ENCODE measurements at places on chromosomes 12 and 14.

DNA sequence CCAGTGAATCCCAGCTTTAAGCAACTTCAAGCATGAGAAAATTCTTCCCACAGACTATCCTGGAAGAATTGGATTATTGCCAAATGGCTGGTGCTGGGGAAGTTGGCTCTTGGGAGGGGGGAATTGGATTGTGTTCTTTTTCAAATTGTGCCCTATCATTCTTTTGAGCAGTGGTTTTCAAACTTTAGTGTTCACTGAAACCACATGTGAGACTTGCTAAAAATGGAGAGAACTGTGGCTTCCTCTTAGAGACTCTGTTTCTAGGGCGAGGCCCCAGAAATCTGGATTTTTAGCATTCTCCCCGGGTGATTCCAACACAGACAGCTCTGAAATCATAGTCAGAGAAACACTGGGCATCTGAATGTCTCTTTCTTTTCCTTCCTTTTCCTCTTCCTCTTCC, 14.3 kb upstream of the OTUB2 start:
- DNase-seq = peak; percentile 40

- DNase-seq = no peak
These were observed 115.9 kb downstream of the MED13L start for GRCh38 chr12:116161588-116161987.

DNA sequence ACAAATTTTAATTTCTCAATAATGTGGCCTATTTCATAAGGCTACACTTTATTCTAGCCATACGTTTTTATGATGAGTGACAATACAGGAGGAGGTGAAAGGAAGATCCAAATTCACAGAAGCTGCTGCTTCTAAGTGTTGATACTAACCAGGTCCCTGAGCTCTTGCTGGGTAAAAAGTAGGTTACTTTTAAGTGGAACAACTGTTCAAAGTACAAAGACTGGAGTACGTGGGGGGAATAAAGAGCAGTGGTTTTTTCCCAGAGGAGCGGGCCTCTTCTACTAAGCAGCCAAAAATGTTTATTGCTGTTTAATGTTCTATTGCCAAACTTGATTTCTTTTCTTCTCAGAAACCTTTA, 301.8 kb downstream of the AEBP2 start:
- no peak for DNase-seq

- no peak for DNase-seq
These were observed 15.8 kb downstream of the DAAM1 start for GRCh38 chr14:59204305-59204704.

DNA sequence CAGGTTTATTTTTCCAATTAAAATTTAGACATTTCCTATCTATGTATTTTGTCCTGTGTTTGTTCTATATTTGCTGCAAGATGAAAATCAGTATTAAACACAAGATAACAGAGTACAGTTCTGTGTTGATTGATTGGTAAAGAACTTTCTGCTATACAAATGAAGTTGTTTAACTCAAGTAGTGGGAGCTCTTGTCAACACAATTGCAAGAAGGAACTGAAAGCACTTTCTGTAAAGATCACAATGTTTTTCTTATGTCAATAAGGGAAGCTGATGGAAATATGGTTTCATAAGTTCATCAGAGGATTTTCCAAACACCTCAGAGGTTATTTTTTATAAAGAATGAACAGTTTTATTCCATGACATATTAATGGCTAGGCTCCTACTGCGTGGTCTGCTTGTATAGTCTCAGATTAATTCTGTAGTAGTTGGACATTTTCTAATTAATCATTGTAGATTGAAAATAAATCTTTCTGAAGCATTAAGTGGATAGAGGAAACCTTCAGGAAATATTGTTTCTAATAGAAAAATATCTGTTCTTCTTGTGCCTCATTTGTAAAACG, 379.5 kb downstream of the LRFN5 start:
- DNase-seq = no peak

GRCh38 chr14:104509673-104510072, 69.9 kb upstream of the C14orf180 start:
- DNase-seq = no peak

DNA sequence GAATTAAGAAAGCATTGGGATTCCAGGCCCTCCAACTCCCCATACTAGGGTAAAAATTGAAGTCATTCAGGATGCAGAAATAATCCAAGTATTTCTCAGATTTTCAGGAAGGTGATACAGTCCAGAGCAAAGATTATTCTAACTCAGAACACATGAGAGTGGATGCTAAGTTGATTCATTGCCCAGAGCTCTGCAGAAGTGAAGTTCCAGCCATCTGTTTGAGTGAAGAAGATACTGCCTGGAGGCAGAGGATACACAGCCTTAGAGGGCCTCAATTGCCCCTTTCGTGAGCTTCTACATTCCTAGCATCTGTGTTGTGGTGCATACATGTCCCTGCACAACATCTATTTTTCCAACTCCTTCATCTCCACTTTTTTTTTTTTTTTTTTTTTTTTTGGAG, 36.9 kb upstream of the SMUG1 start:
- DNase-seq = no peak

DNA sequence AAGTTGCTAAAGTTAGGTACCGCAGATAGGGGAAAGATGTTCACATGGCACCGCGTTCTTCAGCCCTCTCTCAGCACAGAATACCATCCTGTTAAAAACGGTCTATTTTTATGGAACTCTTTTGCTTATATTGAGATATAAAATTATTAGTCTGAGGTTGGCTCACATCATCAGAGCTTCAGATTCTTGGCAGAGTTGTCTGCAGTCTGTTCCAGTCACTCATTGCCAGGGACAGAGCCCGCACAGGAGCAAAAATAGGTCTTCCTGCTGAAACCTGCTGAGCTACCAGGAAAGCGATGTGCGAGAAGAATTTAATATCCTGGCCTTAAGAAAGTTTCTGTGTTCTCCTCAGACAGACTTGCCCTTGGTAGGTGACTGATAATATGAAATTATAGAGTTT, 249.8 kb downstream of the VRK1 start:
- DNase-seq = no peak

- no peak for DNase-seq
These were observed 123.8 kb downstream of the ZFP36L1 start for GRCh38 chr14:68669111-68669511.

DNA sequence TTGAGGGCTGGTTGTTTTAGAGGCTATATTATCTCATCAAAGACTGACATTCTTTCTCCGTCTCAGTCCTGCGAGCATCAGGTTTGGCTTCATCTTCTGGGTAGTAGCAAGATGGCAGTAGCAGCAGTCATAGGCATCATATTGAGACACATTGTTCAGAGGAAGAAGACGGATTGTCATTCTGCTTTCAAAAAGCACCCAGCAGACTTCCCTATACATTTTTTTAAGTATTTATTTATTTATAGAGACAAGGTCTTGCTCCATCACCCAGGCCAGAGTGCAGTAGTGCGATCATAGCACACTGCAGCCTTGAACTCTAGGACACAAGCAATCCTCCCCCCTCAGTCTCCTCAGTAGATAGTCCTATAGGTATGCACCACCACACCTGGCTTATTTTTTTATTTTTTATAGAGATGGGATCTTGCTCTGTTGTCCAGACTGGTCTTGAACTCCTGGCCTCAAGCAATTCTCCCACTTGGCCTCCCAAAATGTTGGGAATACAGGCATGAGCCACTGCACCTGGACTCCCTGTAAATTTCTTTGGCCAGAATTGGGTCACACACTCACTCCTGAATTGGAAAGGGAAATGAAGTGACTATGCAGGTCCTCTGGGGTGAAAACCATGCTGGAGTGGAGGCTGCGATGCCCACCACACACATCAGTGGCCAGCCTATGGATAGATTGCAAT, 125.4 kb downstream of the SLC38A6 start:
- no peak for DNase-seq

DNA sequence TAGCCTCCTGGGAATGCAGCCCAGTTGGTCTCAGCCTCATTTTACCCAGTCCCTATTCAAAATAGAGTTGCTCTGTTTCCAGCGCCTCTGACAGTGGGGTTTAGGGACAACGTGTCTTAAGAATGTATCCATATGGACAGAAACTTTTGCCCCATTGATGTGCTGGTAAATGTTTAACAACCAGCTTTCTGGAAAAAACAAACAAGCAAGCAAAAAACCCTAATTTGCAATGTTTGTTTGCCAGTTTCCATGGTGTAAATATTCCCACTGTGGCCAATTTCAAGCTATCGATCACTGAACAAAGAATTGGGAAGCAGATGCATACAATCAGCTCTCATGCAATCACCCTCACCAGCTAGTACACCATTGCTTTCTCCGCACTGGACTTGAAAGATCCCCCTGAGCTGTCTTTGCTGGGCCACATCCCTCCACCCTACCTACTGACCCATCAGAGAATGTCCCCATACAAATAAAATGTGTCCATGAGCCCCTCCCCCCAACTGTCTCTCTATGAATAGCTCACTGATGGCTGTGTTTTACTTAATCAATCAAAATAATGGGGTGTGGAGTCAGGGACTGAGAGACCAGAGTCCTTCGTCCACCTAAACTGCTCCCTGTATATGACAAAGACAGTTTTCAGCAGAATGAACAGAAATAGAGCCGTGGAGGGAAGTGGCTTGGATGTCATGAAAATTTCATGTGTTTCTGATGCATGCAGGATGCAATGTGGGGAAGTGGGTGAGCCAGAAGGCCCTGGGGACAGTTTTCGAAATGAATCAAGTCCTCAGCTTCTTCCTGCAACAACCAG, 40.8 kb downstream of the CCDC60 start:
- no peak for DNase-seq

GRCh38 chr12:84131076-84131475, 781.5 kb downstream of the SLC6A15 start:
- no peak for DNase-seq

- no peak for DNase-seq
These were observed 37.1 kb upstream of the STK38L start for GRCh38 chr12:27206801-27207502.

GRCh38 chr14:81927070-81927469, 393.4 kb upstream of the SEL1L start:
- no peak for DNase-seq

DNA sequence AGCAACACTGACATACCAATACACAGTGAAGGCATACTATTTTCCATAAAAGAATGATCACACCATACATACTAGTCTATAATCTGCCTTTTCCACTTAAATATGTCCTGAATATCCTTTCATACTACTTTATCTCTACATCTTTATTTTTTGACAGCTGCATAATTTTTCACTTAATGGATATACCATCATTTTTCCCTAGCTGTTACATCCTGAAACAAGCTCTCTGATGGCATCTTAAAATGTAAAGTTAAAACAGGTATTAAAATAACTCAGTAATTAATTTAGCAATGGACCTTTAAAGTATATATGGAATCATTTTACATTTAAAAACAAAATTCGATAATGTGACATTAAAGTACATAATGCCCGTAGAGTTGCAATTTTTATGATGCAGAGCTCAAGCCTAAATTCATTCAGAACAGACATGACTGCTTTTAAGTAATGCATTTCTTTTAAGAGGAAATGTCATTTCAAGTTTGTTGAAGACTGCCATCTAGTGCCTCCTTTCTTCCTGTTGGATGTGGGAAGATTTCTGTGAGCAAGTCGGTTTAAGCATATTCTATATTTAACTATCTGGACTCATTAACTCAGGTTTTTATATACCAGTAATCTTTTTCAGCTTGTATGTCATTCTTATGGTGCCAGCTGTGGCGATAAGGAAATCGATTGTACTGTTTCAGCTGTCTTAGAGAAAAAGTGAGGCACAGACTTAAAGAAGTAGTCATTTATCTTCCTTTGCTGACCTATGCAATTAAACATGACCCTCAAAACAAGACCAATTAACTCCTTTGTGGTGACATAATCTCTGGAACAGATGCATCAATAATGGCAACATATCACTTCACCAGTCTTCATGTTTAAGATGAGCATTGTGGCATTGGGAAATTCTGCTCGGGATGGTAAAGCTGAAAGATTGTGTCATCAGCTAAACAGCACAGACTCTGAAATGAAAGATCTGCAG, 20.3 kb downstream of the PRICKLE1 start:
- peak; percentile 82 for DNase-seq

- DNase-seq = no peak
These were observed 147.4 kb downstream of the BCL11B start for GRCh38 chr14:99124482-99125105.

DNA sequence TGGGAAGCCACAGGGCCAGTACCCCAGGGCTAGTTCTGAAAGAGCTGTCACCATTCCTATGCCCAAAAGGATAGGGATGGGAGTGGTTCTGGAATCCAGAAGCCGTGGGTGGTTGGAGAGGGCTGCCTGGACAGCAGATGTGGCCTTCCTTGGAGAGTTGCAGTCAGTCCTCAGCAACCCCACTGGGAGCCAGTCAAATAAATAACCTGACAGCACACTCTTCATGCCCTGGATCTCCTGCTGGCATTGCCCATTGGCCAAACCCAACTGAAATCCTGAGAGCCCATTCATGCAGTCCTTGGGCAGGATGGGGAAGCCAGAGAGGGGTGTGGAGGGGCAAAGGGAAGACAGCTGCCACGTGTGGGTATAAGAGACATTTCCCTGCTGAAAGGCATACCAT, 128.2 kb downstream of the PTPN11 start:
- no peak for DNase-seq

- no peak for DNase-seq
These were observed 12.9 kb upstream of the KRAS start for GRCh38 chr12:25263594-25263993.

GRCh38 chr12:82817368-82817767, 130.7 kb downstream of the TMTC2 start:
- DNase-seq = no peak

GRCh38 chr12:94930216-94930654, 73.3 kb downstream of the NDUFA12 start:
- no peak for DNase-seq

- no peak for DNase-seq
These were observed 114.8 kb upstream of the FGD4 start for GRCh38 chr12:32284561-32284960.

DNA sequence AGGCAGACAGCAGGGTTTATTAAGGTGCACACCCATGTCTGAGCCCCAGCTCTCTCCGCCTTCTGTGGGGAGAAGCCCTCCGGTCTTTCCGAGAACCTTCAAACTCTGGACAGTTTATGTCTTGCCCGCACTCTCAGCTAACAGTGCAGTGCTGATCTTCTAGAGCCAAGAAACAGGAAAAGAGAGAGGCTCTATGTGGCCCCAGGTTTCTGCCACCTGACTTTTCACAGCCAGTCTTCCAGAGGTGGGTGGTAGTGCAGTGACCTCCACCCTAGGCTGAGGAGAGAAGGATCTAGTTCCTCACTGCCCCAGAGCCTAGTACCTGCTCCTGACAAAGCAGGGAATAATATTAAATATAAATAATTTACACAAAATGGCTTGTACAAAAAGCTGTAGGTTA, 4.0 kb upstream of the SLC22A17 start:
- no peak for DNase-seq

GRCh38 chr12:83199069-83199468, 512.4 kb downstream of the TMTC2 start:
- no peak for DNase-seq
